Lung (tissue), 17 donors: ENCODE measurements at places on chromosomes 2 and 18. TPM values are rescaled to one million over a fixed set of nuclear protein-coding genes. Genes with fewer than 3 reads are reported as not detected.

Gene LRRTM1
- total RNA-seq = 0.77 TPM

Gene ACTG2
- total RNA-seq = 20.5 TPM

Gene HOXD12
- total RNA-seq = not detected

- H3K27me3 ChIP-seq = no peaks in the 10 kb centered on the region
- DNase-seq = peak; percentile 11
- peaks cover 9% of the 10 kb centered on the region for H3K4me1 ChIP-seq
- H3K27ac ChIP-seq = no peak overlapping the region
- H3K36me3 ChIP-seq = no peaks in the 10 kb centered on the region
Measured at GRCh38 chr2:68279691-68280090, 27.4 kb upstream of the PPP3R1 start.

GRCh38 chr2:115694651-115695050 is 1252.2 kb downstream of the DPP10 start:
- DNase-seq = no peak
- no peak overlapping the region for H3K4me3 ChIP-seq
- H3K27me3 ChIP-seq = no peaks in the 10 kb centered on the region
- no peaks in the 10 kb centered on the region for H3K36me3 ChIP-seq
- H3K27ac ChIP-seq = no peak overlapping the region

Gene CYP27C1
- 0.06 TPM for total RNA-seq

GRCh38 chr2:239605976-239606375 is 205.2 kb upstream of the HDAC4 start:
- no peaks in the 10 kb centered on the region for H3K27me3 ChIP-seq
- peak; percentile 52 for DNase-seq
- H3K4me1 ChIP-seq = peaks cover 13% of the 10 kb centered on the region
- H3K4me3 ChIP-seq = no peak overlapping the region
- H3K36me3 ChIP-seq = no peaks in the 10 kb centered on the region

- no peak overlapping the region for H3K4me3 ChIP-seq
- H3K36me3 ChIP-seq = no peaks in the 10 kb centered on the region
- peaks cover 9% of the 10 kb centered on the region for H3K4me1 ChIP-seq
- no peak overlapping the region for H3K27ac ChIP-seq
Measured at GRCh38 chr18:10169814-10170213, 256.0 kb downstream of the VAPA start.

DNA sequence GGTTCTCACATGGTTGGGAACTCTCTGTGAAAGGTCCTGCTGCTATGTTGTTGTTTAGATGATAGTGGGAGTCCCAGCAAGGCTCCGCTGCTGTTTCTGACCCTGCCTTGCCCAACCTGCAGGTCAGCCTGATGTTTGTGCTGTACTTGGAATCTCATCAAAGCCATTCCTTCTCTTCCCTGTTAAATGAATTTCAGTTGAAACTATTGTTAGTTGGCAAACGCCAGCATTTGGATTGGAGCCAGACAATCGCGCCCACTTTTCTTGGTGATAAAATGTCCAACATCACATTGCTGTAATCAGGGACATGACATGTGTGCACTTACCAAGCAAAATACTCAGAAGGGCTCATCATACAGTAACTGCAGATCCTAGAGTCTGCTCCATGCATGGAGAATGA is 12.8 kb upstream of the TWSG1 start:
- DNase-seq = peak; percentile 57
- H3K4me1 ChIP-seq = peaks cover 2% of the 10 kb centered on the region
- H3K27ac ChIP-seq = no peak overlapping the region

GRCh38 chr2:610491-610890 is 66.7 kb downstream of the TMEM18 start:
- no peaks in the 10 kb centered on the region for H3K4me1 ChIP-seq
- no peaks in the 10 kb centered on the region for H3K36me3 ChIP-seq
- no peak for DNase-seq
- no peak overlapping the region for H3K4me3 ChIP-seq

DNA sequence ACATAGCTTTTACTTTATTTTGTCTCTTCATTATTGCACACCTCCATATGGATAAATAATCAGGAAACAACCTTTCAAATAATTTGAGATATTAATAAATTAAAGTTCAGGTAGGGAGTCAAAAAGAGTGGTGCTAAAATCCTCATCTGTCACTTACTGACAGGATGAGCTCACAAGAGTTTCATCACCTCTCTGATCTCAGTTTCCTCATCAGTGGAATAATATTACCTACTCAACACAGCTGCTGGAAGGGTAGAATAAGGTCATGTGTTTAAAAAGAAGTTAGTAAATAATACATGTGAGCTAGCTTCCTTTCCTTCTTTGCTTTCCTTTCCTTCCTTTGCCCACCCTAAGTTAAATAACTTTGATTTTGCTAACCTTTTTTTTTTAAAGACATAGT is 61.9 kb downstream of the RDH14 start:
- H3K4me1 ChIP-seq = no peaks in the 10 kb centered on the region
- no peaks in the 10 kb centered on the region for H3K36me3 ChIP-seq
- no peaks in the 10 kb centered on the region for H3K27me3 ChIP-seq
- DNase-seq = no peak
- H3K27ac ChIP-seq = no peak overlapping the region
